ENCODE measurements at places on chromosomes 5 and 9.

DNA sequence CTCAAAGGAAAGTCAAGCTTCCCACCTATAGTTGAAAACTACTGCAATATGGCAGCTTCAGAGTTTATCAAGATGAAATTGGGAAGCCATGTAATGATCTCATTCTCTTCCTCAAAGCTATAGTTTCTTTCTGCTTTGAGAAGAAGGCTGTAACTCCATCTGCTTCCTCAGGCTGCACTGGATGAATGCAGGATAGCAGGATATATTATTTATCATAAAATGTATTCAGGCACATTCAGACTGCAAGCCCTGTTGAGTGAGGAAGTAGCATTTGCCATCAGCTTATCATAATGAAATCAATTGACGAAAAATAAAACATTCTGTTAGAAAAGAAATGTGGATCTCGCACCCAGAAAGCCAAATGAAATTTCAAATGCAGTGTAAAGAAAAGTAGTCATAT is 560 bp downstream of the ATP10B start:
- no peak for DNase-seq

DNA sequence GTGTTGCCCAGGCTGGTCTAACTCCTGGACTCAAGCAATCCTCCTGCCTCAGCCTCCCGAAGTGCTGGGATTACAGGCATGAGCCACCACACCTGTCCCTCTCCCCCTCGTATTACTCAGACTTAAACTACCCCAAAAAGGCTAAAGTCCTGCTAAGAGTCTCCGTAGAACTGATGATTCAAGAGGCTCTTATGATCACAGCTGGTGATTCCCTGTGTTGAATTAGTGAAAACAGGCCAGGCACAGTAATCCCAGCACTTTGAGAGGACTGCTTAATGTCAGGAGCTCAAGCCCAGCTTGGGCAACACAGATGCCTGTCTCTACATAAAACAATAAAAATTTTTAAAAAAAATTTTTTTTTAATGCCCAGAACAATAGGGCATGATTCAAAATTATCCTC is 9.2 kb downstream of the CDC26 start:
- DNase-seq = no peak

DNA sequence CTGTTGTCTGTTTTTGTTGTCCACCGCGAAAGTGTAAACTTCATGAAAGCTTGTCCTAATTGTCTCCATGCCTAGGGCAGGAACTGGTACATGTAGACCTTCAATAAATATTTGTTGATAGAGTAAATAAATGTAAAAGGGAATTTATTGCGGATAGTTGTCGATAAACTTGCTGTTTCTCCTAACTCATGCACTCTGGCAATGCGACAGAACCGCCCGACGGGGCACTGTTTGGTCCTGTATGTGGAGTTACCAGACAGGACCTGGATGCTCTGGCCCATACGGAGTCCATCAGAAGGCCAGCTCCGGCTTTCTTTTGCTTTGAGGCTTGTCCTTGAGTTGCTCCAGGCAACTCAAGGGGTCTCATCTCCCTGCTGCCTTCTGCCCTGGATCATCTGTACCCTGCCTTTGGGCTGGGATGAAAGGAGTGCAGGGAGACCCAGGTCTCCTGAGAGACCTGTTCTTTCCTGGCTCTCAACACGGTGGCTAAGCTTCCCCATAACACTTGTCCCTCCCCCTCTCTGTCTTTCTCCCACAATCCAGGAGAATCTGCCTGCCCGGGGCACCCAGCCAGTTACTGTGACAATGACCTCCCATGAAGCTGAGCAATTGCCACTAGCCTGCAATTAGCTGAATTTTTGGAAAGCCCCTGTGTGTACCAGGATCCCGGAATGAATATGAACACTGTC is 149.5 kb upstream of the PTCH1 start:
- no peak for DNase-seq

DNA sequence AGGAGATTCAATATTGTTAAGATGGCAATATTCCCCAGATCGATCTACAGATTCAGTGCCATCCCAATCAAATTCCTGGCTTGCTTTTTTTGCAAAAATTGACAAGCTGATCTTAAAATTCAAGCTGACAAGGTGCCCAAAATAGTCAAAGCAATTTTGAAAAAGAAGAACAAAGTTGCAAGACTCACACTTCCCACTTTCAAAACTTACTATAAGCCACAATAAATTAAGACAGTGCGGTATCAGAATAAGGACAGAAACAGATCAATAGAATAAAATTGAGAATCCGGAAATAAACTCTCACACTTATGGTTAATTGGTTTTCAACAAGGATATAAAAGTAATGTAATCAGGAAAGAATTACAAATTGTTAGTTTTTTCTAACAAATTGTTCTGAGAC is 97.1 kb downstream of the NRG2 start:
- no peak for DNase-seq

All from stimulated activated CD8-positive, alpha-beta memory T cell treated with anti-CD3 and anti-CD28 coated beads, Interleukin-4, amount 100 ng/mL, for 4 hours (primary cell).